Effector CD8-positive, alpha-beta T cell (primary cell): ENCODE measurements at places on chromosomes 2 and 18.

DNA sequence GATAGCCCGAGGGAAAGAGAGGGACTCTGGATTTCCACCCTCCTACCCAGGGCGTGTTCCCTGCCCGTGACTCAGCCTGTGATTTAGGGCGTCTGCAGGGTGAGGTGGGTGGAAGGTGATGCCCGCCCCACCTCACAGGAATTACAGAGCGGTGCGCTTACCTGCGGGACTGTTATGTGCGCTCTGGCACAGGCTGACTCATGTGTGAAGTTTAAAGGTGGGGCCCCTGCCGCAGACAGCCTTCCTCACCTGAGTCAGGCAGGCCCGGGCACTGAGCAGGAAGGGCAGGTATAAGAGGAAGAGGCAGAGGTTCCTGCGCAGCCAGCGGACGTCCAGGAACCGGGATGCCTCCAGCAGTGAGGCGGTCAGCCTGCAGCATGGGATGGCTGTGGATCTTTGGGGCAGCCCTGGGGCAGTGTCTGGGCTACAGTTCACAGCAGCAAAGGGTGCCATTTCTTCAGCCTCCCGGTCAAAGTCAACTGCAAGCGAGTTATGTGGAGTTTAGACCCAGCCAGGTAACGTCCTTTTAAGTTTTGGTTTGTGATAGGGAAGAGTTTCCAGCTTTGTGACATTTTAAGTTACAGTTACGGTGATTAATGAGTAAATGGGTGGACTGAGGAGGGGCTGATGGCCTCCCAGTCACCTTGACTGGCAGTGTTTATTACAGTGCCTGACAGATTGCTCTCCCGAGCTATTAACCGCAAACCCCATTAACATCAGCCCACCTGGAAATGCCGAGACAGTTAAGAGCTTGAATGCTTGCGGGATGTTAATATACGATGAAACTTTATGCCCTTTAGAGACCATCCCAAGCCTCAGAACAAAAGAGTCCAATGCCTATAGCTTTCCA is 141.6 kb upstream of the TTC39C start:
- peak; percentile 5 for DNase-seq

DNA sequence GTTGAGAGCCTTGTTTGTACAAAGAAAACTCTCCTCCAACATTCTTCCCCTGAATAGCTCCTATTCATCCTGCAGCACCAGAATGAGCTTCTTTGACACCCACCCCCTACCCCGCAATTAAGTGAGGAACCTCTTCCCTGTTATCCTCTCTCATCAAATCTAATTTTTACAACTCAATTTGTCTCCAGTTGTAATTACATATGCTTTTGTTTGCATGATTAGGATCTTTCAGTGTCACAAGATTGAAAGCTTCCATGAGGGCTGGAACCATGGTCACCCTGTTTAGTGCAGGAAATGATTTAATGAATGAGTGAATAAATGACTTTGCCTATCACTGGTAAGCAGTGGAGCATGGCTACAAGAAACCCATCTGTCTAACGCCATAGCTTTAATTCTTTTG is 334.6 kb upstream of the KLHL29 start:
- no peak for DNase-seq

- peak; percentile 5 for DNase-seq
These were observed 109.7 kb downstream of the B3GNT2 start for GRCh38 chr2:62305421-62306176.

GRCh38 chr2:99597616-99598015 is 107.8 kb upstream of the REV1 start:
- no peak for DNase-seq

DNA sequence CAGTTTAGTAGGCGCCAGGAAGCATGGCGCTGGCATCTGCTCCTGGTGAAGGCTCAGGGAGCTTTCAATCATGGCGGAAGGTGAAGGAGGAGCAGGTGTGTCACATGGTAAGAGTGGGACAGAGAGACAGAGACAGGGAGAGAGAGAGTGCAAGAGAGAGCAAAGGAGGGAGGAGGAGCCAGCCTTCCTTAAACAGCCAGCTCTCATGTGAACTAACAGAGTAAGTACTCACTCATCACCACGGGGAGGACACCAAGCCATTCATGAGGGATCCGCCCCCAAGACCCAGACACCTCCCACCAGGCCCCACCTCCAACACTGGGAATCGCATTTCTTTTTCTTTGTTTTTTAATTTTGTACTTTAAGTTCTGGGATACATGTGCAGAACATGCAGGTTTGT is 40.8 kb upstream of the CLASP1 start:
- DNase-seq: no peak

DNA sequence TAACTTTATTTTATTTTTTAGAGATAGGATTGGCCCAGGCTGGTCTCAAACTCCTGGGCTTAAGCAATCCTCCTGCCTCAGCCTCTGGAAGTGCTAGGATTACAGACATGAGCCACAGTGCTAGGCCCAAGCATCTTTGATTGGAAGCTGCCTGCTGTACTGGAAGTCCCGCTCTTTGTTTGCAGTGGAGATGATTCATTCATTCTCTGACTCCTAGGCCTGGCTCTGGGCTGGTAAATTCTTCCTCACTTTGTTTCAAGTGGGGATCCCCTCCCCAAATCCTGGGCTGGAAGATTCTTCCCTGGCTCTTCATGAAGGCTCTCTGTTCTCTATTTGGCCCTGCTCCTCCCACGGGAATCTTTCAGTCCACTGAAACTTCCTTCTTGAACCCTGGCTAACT is 81.9 kb downstream of the NEURL3 start:
- DNase-seq: no peak

- DNase-seq: peak; percentile 15
These were observed 26.4 kb downstream of the RTP5 start for GRCh38 chr2:241895712-241896641.

GRCh38 chr18:47100212-47100831 is 50.0 kb downstream of the HDHD2 start:
- DNase-seq: peak; percentile 20

- DNase-seq: no peak
These were observed 1.9 kb upstream of the GRP start for GRCh38 chr18:59218018-59218417.

- no peak for DNase-seq
These were observed 56.8 kb downstream of the POLR1A start for GRCh38 chr2:86048888-86049287.

- DNase-seq: no peak
These were observed 11.8 kb downstream of the LAMA3 start for GRCh38 chr18:23701017-23701416.

DNA sequence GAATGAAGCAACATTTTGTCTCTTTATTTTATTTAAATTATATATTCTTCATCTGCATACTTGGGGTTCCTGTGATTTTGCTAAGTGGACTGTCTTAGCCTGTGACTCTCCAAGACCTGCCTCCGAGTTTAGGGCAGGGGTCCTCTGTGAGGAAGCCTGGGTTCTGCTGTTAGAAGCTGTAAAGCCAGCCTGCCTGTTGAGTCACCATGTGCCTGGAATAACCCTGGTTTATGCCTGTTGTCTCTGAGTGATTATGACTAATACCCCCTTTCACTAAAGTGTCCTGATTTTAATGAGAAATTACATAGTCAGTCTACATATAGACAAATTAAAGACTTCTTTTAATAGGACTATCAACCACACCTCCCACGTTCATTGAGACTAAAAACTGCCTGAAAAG is 369.1 kb downstream of the ZNF521 start:
- DNase-seq: no peak

GRCh38 chr2:240620859-240621258 is 4.4 kb upstream of the GPR35 start:
- no peak for DNase-seq

- no peak for DNase-seq
These were observed 945 bp downstream of the HAT1 start for GRCh38 chr2:171923206-171923605.

- DNase-seq: no peak
These were observed 286.0 kb upstream of the LYPD1 start for GRCh38 chr2:132955871-132956615.

DNA sequence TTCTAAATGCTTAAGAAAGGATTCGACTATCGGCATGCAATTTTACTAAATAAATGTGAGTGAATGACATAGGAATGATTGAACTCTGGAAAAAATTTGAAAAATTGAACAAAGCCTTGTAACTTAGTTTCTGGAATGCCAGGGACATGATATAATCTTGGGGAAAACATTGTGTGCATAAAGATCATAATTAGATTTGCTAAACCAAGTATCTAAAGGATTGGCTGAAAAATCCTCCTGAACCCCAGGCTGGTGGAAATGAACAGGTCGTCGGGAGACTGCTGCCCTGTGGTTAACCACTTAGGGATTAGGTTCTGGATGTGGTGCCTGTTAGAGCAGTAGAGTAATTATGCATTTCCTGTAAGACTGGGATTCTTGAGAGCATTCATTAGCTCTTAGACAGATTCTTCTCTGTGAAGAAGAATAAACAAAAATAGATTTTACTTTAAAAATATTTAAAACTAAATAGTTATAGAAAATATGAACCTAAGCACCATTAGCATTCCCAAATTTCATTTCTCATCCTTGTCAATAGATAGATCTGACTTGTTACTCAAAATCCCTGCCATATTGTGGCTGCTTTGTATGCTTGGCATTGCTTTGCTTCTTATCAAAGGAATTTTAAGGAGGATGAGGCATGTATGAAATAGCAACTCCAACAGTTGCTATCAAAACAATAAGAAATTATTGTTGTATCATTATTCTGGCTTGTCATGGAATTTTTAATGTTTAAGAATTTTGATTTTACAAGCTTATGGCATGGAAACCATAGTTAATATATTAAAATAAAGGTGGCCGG is 55.9 kb downstream of the LYPD6B start:
- no peak for DNase-seq

GRCh38 chr18:55266981-55267380 is 307.7 kb upstream of the CCDC68 start:
- no peak for DNase-seq

DNA sequence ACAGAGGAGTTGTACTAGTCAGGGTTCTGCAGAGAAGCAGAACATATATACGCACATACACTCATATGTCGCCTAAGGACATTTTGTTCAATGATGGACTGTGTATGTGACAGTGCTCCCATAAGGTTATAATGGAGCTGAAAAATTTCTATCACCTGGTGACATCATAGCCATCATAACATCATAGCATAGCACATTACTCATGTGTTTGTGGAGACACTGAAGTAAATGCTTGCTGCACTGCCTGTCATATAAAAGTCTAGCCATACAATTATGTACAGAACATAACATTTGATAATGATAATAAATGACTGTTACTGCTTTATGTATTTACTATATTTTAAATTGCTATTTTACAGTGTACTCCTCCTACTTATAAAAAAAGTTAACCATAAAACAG is 83.1 kb downstream of the TSN start:
- no peak for DNase-seq

DNA sequence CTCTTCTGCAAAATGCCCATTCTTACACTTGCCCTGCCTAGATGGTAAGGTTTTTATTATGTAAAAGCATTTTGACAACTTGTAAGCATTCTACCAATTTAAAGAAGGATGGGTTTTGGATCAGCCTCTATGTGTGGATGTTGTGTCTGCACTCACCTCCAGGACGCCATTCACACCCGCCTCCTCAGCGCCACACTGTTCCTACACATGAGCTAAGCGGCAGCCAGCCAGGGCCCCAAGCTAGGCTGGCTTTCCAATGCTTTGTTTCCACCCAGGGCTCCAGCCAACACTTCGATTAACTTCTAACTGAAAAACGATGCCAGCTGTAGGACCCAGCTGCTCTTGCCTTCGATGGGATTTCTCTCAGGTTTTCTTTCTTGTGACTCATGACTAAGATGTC is 73.3 kb upstream of the FZD7 start:
- DNase-seq: no peak

GRCh38 chr2:167293943-167294775 is 405.9 kb downstream of the XIRP2 start:
- DNase-seq: no peak

GRCh38 chr2:3871002-3871401 is 167.6 kb downstream of the DCDC2C start:
- DNase-seq: no peak

DNA sequence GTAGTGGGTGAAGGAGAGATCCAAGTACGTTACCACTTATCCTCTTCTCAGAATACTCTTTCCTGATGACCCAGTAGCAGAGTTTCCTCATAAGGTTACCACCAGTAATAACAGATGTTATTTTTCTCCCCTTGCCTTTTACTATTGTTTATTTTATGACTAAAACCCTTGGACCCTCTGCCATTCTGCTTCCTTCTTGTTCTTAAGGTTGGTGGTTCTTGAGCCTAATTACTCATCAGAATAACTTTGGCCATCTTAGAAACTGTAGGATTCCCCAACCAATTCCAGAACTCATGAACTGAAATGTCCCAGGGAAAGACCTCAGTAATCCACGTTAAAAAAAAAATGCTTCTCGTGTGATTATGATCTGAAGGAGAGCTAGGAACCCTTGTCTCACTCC is 64.9 kb downstream of the CHST9 start:
- DNase-seq: no peak

DNA sequence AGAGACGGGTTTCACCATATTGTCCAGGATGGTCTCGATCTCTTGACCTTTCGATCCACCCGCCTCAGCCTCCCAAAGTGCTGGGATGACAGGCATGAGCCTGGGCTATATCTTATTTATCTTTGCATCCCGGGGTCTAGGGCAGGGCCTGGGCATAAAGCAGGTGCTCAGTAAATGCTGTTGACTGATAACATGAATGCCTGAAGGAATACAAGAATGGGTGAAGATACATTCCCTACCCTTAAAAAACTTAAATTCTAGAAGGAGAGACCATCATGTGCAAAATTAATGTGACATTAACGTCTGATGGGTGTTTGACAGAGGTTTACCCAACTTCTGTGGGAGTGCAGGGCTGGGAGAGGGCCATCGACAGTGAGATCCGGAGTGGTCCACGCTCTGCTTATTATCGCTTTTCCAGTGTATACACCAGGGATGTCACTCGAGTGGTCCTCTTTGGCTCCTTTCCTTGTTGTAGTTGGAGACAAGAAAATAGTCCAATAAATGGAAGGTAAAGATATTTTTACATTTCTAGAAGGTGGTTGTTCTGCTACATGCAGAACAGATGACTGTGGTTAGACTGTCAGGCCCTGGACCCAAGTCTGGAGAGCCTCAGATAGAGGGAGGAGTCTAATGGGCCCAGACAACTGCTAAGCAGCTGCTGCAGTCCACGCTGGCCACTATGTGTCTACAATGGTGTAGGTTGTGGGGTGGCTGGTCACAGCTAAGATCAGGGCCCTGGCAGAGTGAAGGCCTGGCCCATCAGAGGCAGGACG is 131.7 kb downstream of the MYCN start:
- no peak for DNase-seq

DNA sequence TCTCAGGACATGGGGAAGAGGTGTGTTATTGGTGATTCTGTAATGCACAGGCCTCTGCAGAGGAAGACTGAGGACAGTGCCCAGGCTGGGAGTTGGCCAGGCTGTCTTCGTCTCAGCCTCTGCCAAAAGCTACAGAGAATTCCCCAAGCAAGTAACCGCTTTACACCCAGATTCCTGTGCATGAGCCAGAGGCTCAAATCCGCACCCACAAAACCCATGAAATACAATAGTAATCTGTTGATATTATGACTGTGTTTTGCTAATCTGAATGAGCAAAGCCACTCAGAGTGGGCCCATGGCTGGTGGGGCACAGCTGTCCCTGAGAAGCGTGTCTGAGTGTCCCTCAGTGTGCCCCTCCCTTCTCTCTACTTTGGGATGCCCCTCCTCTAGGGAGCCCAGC is 149.5 kb upstream of the PXDN start:
- no peak for DNase-seq

GRCh38 chr2:159072795-159073194 is 104.4 kb downstream of the TANC1 start:
- no peak for DNase-seq

- no peak for DNase-seq
These were observed 161.9 kb upstream of the SIX2 start for GRCh38 chr2:45171136-45171501.

GRCh38 chr18:47191961-47192360 is 15.8 kb upstream of the IER3IP1 start:
- no peak for DNase-seq
